Dermis microvascular lymphatic vessel endothelial cell (primary cell): ENCODE measurements at places on chromosomes 12 and 14. TPM values are rescaled to one million over a fixed set of nuclear protein-coding genes. Genes with fewer than 3 reads are reported as not detected.

The OR4K1 gene
- total RNA-seq, result not detected in 2 replicates

- no peak for DNase-seq
Observed at GRCh38 chr12:102427543-102427941, 52.8 kb downstream of the IGF1 start.

- DNase-seq, result no peak
Observed at GRCh38 chr12:63047146-63047545, 103.9 kb downstream of the AVPR1A start.

GRCh38 chr14:51545396-51545795, 106.3 kb upstream of the FRMD6 start:
- no peak for DNase-seq

GRCh38 chr12:89856431-89856830, 147.8 kb upstream of the ATP2B1 start:
- DNase-seq, result peak; percentile 88
